ENCODE measurements at places on chromosomes 6 and 20.

DNA sequence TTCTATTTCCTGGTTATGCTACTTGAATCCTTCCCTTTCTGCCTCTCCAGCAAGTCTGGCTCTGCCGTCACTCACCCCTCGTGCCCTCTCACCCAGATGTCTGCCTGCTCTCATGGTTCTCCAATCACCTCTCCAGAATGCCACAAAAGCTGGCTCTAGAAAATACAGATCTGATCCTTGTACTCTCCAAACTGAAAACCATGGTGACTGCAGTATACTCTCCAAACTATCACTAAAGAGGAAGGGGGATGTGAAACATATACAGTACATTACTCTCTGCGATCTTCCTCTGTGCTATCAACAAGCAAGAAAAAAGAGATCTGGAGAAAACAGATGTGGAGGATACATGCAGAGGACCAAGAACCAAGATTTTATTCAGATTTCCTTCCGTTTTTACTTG lies 91.1 kb downstream of the ATXN1 start:
- peak; percentile 15 for DNase-seq

DNA sequence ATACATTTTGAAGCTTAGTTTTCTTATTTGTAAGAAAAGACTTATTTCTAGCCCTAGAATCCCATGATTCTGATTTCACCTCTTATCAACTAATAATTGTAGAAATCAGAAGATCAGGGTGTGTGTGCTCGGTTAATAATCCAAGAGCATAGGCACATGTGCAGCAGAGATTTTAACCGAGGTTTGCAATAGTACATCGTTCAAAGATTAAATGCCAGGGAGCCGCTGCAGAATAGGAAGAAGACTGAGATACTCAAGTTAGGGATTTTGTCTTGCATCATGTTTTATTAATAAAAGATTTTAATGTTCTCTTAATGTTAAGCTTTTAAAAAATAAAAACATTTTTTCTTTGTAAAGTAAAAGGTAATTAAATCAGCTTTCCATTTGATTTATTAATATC lies 6.9 kb downstream of the STX16 start:
- DNase-seq, result no peak

GRCh38 chr6:108145639-108146038 lies 20.2 kb upstream of the NR2E1 start:
- no peak for DNase-seq

- DNase-seq, result peak; percentile 48
Observed at GRCh38 chr6:32952817-32953739, at the start of gene HLA-DMA. TSS of gene HLA-DMA (minus strand) at chr6:32953097. CDS start at chr6:32953036, 61 bp downstream.

DNA sequence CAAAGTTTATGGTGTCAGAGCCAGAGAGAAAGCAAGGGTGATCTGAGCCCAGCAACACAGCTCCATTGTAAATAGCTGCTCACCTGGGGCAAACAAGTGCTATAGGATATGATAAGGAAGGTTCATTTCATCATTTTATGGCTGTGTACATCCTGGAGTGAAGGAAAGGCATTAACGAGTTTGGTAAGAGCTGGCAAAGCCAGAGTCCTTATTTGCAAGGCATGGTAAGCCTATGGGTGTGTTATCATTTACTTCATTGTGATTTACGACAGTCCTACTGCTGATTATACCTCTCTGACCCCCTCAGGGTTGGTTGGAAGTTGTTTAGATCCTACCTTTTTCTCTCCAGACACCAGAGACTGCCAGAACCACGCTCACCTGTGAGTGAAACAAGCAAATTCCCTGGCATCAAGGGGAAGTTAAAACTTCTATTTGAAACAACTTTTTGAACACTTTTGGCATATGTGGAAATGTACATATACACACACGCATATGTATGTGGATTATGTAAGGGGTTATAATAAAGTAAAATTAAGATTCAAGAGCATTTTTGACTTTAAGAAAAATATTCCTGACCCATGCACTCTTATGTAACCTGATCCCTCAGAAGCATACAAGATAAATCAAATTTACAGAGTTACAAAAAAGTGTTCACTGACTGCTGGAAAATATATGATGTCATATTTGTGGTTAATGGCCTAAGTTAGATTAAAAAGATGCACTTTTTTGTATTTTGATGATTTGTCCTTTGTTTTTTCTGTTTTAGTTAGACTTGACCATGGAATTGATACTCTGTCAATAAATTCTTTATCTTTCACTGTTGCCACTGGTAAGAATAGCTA lies 40.4 kb upstream of the EDN1 start:
- DNase-seq, result no peak

- DNase-seq, result no peak
Observed at GRCh38 chr6:81847866-81848265, 95.4 kb upstream of the TENT5A start.

- peak; percentile 55 for DNase-seq
Observed at GRCh38 chr6:18527836-18528743, 140.9 kb downstream of the RNF144B start.

DNA sequence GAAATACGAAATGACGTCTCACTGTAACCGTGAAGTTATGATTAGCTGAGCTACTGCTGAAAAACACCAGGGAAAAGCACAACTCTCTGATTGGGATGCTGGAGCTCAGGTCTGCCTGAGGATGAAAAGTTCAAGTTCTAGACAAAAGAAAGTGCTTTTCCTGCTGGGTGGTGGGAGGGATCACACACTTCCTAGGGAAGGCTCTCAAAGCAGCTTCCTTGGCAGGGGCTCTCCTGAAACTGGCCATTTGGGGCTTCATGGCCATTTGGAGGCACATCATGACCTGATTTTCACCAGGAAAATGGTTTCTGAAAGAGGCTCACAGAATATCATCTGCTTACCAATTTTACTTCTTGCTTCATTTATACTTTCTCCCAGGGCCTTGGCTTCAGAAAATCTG lies 97.1 kb upstream of the KCNK16 start:
- no peak for DNase-seq

DNA sequence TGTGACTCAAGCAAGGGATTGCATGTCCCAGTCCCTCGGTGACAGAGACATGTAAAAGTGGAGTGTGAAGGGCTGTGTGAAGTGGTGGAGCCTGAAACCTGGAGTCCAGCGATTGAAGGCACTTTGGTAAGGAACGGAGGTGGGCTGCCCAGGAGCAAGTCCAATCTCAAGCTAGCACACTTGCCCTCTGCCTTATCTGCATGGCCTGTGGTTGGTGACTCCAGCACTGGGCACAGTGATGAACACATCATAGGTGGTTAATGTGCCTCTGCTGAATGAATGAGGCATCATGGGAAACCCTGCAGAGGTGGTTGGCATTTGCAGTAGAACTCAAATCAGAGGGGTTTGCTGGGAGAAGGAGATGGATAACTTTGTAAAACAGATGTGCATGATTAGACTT lies 14.9 kb upstream of the ULBP3 start:
- DNase-seq, result no peak

DNA sequence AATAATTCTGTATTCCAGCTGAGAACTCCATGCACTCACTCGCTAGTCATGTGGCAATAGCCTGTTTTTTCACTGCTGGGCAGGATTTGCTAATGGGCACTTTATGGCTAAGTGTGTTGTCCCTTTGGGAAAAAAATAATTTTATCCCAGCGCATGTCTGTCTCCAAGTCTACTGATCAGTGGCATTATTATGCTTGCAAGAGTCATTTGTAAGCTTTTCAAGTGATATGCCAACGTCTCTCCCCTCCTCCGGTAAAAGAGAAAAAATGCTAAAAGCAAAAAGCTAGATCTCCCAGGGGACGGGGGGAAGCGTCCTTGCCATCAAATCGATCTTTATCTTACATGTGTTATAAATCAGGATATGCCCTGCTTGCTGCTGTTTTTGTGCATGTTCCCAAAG lies 407.7 kb downstream of the CDH26 start:
- peak; percentile 82 for DNase-seq
